DND-41 (cell line): ENCODE measurements at places on chromosomes 12 and 14.
A peak's percentile ranks its signal among the peaks of the same experiment; 100 is the strongest.

GRCh38 chr12:70748809-70749208, 111.6 kb upstream of the PTPRB start:
- DNase-seq: no peak

DNA sequence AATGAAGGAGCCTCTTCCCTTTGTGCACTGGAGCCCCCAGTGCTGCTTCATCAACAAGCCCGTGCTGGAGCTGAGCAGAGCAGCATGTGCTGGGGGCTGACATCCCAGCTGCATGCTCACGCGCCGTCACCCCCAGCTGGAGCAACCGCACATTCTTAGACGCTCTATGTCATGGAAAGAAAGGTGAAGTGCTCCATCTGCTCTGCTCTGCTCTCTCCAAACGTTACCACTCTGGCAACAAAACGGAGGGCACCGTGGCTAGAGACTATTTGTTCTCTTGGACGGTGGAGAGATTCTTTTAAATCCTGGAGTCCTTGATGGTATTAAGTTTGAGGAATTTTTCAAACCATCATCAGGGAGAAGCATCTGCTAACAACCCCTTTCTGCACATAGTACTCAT, 208.4 kb downstream of the C12orf75 start:
- no peak for DNase-seq

- no peak for DNase-seq
Observed at GRCh38 chr12:13197526-13198143, 1.1 kb downstream of the EMP1 start.

GRCh38 chr12:28130625-28131598, 59.3 kb upstream of the CCDC91 start:
- DNase-seq: no peak

DNA sequence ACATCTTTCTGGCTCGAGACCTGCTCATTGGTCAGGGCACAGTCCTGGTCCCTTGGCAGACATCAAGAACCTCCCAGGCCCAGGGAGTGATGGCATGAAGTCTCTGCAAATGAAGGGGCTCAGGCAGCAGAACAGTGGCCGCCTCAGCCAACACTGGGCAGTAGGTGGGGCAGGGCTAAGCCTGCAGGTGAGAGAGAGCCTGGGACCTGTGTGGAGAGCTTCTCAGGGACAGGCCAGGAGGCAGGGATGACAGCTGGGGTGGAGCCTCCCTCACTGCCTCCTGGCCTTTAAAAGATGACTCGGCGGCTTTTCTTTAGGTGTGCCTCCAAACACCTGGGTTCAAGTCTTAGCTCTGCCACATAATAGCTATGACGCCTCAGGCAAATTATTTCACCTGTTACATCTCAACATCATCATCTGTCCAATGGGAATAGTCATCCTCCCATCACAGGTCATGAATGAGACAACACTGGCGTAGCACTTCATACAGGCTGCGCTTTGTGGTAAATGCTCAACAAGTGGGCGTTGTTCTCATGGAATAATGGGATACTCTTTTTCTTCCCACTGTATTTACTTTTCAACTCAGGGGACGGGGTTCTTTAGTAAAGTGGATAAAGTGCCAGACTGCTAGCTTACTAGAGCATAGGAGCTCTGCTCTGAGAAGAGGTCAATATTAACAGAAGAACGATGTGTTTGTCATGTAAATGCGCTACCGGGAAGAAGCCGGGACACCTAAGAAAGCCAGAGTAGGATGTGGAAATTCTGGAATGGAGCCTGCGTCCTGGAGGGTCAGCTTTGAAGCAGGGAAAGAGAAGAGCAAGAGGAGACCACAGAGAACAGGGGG, 277.4 kb downstream of the FOXN3 start:
- DNase-seq: no peak

DNA sequence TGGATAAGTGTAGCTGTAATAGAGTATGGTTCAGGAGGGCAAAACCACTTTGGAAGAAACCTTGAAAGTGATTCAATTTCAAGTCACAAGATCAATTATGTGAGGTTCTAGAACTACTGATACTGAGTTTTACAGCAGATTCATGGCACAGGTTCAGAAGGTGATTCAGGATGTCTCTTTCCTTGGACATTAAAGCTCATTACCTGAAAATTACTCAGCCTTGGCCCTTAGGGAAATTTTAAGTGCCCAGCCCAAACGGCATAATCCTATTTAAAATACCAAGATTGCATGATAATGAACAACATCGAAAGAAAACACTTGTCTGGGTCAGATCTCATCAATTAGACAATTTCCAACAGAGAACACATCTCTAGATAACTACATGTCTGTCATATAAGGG, 70.2 kb upstream of the SLC38A2 start:
- DNase-seq: no peak

- no peak for DNase-seq
Observed at GRCh38 chr14:65904988-65905387, 492.5 kb downstream of the FUT8 start.

DNA sequence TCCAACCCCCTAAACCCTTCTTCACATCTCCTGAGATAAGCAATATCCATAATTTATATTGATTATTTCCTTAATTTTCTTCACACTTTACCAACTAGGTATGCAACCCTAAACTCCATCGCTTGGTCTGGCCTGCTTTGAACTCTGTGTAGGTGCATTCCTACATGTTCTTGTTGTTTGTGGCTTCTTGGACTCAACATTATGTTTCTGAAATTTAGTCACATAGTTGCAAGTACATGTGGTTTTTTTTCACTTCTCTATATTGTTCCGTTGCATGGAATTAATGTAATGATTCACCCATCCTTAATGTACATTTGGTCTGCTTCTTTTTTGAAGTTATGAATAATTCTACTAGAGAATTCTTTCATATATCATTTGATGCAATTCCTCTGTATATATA, 1.6 kb upstream of the TAS2R30 start:
- no peak for DNase-seq

GRCh38 chr14:96574633-96575632, 72.8 kb downstream of the PAPOLA start:
- DNase-seq: no peak

DNA sequence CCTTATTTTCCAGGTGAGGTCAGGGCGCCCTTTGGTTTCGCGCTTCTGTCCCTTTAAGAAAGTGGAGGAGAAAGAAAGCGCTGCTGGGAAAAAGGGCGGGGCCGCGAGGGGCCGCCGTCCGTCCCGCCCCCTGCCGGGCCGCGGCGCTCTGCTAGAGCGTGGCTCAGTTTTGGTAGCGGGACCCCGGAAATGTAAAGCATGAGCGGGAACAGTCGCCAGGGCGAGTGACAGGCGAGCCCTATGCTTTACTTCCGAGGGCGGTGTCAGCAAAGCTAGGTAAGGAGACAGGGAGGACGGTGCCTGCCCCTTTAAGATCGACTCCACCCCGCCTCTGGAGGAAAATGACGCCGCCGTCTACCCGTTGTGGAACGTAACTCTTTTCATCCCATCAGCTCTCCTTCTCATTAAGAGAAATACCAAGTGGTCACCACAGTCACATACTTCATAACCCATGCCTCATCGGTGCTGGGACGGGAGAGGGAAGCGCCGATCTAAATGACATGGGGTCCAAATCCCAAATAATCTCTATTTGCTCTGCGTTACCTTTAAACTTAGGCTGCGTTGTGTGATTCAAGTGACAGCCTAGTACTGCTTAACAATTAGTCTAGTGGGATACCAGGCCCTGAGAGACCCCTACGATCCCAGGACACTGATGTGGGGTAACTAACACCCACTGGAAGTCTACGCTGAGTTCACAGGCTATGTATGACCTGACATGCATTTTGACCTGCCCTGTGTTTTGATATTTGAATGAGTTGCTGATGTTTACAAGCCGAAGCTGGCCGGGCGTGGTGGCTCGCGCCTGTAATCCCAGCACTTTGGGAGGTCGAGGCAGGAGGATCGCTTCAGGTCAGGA, at the start of gene ETFBKMT:
Gene ETFBKMT (plus strand): TSS at position 602 of the 856 bp plus-strand sequence. CDS start 2,266 bp downstream, outside the sequence.
- peak; percentile 97 for DNase-seq

GRCh38 chr14:22835505-22835904, 880 bp upstream of the MMP14 start:
- DNase-seq: no peak

DNA sequence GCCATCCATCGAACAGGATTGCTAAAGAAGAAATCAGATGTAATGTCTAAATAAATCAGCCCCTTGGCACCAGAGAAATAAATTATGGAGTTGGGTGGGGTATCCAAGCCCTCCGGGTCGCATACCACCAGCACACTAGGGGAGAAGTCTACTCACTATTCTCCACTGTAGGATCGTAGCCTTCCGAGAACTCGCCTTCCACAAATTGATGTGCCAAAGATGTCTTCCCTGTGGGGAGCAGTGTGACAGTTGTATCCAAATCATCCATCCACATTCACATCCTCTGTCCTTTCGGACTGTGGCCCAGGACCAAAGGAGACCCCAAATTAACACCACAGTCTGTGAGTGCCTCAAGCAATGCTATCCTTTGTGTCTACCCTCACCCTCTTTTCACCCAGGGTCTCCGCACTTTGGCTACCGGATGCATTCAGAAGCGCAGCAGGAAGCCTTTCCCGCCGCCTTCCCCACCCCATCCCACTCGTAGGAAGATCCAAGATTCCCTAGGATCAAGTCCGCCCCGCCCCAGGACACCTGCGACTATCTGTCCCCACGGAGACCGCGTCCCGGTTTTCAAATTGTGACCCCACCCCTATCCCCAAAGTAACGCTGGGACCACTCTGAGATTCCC, 786 bp downstream of the RHEBL1 start:
- DNase-seq: no peak

GRCh38 chr12:114448618-114448933, 42.6 kb upstream of the TBX5 start:
- no peak for DNase-seq

DNA sequence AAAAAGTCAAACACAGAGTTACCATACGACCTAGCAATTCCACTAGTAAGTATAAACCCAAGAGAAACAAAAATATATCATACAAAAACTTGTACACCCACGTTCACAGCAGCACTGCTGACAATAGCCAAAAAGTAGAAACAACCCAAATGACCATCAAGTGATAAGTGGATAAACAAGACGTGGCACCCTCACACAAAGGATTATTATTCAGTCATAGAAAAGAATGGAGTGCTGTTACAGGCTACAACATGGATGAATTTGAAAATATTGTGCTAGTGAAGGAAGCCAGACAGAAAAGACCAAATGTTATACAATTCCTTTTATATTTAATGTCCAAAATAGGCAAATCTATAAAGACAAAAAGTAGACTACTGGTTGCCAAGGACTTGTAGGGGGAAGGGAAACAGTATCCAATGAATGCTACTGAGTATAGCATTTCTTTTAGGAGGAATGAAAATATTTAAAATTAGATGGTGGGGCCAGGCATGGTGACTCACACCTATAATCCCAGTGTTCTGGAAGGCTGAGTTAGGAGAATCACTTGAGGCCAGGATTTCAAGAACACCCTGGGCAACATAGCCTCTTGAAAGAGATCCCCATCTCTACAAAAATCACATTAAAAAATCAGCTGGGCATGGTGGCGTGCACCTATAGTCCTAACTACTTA, 41.9 kb downstream of the SPTLC2 start:
- no peak for DNase-seq

DNA sequence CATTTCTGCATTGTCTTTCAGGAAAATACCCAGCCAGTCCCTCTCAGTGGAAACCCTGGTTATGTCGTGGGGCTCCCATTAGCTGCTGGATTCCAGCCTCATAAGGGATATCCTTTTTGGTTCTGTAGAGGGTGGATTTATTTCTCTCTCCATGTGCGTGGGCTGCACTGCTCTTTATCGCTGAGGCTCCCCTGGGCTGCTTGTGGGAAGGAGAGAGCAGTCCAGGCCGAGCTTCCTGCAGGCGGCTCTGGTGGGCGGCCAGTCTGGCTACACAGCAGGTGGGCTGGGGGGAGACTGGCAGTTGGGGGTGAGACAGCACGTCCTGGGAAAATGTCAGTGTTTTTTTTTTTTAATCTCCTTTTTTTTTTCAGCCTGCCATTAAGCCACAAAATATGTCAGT, 27.6 kb downstream of the TCTN1 start:
- no peak for DNase-seq

DNA sequence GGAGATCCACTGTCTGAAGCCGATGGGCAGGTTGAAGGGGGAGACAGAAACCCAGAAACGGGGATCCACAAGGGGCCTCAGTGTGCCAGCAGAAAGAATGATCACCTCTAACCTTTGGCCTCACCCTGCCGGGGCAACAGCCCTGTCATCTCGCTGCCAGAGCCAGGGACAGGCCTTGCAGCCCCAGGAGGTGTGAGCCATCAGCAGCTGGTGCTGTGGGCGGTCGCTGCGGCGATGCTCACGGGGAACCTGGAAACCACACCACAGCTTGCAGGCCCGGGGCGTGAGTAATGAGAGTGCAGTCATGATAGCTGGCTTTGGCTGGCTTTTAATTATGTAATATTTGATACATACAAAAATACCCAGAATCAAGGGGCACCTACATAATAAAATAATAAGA, 4.7 kb upstream of the TTC7B start:
- peak; percentile 66 for DNase-seq

- no peak for DNase-seq
Observed at GRCh38 chr14:75476274-75476995, 45.8 kb upstream of the BATF start.
